Right hindlimb (tissue), 1 donor: ENCODE measurements at places on chromosomes 7 and 10.

DNA sequence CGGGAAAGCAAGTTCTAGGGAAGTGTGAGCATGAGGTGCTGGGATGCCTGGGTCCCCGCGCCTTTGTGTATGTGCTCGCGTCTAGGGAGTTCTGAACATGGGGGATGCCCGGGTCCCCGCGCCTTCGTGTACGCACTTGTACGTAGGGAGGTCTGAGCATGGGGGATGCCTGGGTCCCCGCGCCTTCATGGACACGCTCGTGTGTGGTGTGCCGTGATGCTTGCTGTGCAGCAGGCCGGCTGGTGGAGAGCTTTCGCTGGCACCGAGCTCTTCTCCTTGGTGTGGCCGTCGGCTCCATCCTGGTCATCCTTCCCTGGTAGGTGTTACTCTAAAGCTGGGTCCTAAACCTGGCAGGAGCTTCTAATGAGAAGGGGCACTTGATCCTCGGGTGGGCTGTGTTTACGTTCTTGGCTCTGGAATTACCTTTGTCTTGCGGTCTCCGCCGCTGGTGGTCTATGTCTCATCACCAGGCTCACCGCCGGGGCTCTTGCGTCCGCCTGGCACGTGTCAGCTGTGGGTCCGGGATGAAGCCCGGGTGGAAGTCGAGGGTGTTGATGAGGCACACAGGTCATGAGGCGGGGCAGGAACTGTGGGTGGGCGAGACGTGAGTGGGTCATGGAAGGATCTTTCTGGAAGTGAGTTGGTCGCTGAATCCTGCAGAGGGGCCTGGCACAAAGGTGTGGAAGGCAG, 63.5 kb downstream of the DNAJB6 start:
- DNase-seq: no peak

GRCh38 chr7:33794419-33794818, 110.9 kb upstream of the BMPER start:
- DNase-seq: no peak

DNA sequence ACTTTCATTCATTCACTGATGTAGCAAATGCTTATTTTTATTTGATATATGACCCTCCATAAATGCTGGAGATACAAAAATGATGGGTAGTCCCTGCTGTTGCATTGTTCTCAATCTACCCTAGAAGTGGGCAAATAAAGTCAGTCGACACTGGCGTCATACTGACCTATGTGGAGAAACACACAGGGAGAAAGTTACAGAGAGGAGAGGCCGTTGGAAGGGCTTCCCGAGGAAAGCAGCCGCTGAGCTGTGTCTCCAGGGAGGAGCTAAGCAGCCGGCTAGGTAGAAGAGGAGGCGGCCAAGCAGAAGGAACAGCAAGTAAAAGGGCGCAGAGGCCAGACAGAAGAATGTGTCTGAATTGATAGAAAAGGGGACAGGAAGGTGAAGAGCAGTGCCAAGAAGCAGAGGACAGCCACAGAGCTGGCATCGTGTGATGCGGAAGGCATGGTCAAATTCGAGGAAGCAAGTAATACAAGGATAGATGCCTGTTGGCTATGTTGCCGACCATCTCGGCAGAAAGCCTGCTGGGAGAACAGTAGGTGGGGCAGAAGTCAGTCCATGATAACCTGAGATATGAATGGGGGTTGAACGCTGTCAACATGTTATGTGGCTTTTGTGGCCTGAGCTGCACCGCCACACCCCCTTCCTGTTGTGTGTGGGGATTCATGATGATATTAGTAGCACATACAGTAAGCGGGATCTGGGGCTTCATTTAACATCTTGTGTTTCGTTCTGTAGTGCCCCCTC, 25.9 kb downstream of the ST8SIA6 start:
- DNase-seq: no peak

GRCh38 chr10:60203993-60204618, 185.6 kb downstream of the ANK3 start:
- DNase-seq: no peak

DNA sequence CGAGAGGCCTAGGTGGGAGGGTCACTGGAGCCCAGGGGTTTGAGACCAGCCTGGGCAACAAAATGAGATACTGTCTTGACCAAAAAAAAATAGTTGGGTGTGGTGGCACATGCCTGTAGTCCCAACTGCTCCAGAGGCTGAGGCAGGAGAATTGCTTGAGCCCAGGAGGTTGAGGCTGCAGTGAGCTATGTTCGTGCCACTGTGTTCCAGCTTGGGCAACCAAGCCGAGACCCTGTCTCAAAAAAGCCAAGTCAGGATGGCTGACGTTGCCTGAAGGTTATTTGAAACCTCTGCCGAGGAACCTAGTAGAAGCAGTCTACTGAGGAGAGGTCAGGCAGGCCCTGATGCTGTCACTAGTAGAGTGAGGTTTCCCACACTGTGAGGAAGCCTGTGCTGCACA, 22.8 kb downstream of the DNAJB6 start:
- DNase-seq: no peak

DNA sequence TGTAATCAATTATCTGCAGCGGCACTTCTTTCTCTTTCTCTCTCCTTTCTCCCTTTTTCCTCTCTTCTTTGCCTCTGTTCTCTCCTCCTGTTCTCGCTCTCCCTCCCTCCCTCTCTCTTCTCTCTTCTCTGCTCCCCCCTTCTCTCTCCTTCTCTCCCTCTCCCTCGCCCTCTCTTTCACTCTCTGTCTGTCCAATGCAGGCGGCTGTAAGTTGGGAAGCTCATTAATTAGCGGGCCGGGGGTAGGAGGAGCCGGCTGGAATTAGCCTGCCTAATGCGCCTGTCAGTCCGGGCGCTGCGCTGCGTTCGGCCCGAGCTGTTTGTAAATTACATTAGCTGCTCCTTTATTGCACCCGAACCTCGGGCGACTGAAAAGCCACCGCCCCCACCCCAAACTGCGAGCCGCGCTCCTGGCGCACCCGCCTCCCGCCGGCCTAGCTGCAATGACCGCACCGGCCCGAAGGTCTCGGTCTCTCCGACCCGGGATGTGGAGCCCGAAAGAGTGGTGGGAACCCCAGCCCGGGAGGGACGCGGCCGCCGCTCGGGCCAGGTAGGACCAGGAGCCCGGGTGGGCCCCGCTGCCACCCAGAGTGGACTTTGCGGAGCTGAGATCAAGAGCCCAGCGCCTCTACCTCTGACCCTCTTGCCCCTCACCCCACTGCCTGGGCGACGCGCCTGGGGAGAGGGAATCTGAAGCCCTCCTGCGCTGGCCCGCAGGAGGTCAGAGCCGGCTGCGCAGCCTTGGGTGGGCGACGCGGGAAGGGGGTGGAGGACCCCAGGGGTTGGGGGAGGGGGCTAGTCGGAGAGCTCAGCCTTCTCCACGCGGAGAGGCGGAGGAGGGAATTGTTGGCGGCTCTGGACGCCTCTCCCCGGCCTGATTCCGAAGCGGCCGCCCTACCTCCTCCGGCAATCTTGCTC, at the start of gene LBX1:
TSS of gene LBX1 (minus strand) at position 198 of the 917 bp plus-strand sequence. CDS start 648 bp downstream, outside the sequence.
- DNase-seq: no peak

DNA sequence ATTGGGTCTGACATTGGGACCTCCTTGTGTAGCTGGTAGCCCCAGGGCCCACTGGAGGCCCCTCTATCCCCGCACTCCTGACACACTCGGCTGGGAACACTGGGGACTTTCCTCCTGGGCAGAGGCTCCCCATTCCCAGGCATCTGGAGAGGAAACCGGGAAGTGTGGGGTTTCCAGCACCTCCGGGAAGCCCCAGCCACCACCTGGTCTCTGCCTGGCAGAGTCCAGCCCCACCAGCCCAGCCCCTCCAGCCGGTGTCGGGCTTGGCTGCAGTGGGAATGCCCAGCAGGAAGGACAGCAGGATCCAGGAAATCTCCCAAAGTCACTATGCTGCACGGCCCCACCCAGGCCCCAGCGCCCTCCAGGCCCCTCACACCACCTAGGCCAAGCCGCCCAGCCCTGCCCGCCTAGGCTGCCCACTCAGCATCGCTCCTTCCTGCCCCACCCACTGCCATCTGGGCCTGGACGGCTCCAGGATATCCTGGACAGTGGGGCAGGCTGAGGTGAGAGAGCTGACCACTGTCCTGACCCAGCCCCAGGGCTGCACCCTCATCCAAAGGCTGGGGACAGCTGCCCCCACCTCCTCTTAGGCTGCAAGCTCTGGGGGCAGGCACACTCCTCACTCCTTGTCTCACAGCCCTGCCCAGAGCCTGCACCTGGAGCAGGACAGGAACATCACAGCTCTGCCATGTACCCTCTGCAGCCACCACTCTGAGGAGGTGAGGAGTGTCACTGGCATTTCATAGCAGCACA, 11.8 kb downstream of the RASGEF1A start:
- peak; percentile 23 for DNase-seq

GRCh38 chr7:117791877-117792780, 81.1 kb downstream of the CTTNBP2 start:
- no peak for DNase-seq

DNA sequence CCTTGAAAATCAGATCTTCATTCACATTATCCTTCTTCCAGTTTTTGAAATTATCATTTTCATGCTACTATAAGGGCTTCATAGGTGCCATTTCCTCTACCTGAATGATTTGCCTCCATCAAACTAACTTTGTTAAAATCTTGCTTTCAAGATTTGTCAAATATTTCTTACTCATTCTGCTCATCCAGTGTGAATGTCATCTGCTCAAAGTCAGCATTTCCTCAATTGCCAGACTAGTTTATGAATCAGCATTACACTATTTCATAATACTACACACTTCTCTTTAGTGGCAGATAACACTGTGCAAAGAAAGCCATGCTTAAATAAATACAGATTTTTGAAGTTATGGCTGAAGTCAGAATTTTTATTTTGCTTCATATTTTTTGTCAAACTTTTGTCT, 21.3 kb upstream of the LIPF start:
- DNase-seq: no peak

GRCh38 chr10:18976696-18977251, 71.8 kb upstream of the MALRD1 start:
- DNase-seq: no peak

DNA sequence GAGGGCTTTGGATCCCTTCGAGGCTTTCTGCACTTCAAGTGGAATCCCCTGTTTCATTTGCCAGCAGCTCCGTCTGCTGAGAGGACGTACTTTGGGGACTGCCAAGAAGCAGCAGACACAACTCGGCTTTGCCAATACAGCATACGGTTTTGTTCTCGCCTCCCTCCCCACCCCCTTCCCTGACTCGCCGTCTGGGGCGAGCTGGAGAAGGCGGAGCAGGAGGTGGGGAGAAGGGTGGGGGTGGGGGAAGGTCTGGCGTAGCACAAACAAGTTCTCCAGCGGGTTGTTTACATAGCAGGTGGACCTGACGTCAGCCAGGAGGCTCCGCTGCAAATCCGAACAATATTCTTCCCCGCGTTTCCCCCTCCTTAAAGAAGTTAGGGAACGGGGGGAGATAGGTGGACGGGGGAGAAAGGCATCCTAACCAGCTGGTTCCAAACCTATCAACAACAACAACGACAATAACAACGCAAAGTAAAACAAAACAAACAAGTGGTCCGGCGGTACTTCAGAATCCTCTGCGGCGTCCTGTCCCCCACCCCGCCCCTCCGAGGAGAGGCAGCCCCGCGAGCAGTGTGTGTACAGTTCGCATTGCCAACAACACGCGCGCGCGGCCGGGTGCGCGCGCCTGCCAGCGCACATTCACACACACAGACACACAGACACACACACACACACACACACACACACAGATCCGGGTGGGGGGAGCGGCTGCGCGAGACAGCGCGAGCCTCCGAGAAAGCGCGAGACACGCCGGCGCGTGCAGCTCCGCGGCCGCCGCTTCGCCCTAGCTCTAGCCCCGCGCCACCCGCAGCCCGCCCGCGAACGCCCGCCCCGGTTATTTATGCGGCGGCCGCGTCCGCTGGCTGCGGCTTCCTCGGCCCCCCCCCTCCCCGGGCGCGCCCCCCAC, 167.0 kb upstream of the PPP1R3A start:
- DNase-seq: peak; percentile 96

GRCh38 chr10:59587083-59587755, 122.4 kb downstream of the SLC16A9 start:
- DNase-seq: no peak

DNA sequence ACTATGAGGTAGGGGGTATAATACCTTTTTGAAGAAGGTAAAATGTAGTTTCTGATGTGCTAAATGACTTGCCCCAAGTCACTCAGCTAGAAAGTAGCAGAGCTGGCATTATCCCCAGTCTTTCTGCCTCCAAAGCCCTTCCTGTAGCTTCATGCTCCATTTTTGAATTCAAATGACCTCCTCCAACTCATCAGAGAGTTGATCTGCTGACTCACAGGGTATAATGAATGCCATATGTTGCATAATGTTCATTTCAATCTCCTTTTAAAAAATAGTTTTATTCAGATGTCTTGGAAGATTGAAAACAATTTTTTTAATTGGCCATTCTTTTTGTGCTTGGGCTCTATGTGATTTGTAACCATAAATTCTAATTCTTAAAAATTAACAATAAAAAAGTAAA, 272.8 kb upstream of the IMMP2L start:
- DNase-seq: no peak
